Stimulated activated CD8-positive, alpha-beta memory T cell treated with anti-CD3 and anti-CD28 coated beads, Interleukin-15, amount 100 ng/mL, for 4 hours (primary cell): ENCODE measurements at places on chromosomes 16 and 17.
A peak's percentile ranks its signal among the peaks of the same experiment; 100 is the strongest.

DNA sequence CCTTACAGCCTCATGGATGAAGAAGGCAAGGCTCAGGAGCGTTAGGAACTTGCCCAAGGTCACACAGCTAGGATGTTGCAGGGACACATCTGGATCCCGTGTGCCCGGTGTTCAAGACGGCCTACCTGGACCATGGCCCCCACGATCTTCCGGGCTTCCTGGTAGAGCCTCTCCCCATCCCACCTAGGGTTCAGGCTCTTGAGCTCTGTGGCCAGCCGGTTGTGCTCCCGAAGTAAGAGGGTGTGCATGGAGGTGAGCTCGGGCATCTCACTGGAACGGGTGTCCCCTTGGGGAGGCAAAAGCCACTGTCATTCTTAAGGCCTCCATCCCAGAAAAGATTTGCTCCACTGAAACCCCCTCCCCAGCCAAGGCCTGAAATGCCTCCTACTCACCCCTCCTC, 5.3 kb downstream of the MPO start:
- no peak for DNase-seq

DNA sequence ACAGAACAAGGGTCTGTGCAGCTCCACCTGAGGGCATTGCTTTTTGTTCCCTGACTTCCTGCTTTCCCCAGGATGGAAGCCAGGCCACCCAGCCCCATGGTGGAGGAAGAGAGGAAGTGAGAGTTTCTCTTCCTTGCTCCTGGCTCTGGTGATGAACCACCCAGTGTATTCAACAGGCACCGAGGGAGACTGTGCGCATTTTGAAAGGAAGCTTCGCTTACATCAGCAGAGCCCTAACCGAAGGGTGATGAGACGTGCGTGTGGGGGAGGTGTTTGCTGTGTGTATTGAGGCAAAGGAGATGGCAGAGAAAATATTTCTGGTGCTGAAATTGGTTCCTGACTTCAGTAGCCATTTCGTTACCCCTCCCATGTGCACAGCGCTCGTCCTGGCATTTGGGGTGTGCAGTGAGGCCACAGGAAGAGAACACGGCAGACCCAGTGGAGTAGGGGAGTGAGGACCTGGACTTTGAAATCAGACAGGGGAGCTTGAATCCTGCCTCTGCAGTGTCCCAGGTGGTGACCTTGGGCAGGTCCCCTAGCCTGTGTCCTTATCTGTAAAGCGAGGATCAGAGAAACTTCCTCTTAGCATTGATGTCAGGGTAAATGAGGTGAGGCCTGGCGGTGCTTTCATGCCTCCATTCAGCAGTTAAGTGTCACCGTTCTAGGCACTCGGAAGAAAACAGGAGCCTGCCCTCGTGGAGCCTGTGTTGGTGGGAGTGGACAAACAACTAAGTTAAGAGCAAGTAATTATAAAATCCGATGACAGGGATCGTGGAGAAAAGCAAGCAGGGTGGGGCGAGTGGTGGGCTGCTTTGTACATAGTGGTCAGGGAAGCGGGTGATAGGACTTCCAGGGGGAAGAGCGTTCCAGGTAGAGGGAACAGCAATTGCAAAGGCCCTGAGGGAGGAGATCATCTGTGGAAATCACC, 7.4 kb downstream of the CMIP start:
- no peak for DNase-seq

DNA sequence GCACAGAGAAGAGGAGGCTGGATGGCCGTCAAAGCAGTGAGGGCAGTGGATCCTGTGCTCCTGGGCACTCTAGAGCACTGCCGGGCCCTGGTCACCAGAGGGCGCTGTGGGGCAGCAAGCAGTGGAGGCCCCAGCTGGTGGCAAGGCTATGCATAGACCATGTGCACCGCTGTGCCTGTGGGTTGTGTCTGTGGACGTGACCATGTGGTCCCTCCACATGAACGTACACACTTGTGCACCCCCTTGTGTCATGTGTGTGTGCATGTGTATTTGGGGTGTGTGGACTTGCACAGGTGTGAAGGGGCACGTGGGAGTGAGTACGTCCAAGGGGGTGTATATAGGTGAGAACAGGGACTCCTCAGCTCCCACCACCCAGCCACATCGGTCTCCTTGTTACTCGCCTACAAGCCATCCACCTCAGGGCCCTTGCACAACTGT, 4.4 kb upstream of the MAP2K3 start:
- DNase-seq = peak; percentile 77

DNA sequence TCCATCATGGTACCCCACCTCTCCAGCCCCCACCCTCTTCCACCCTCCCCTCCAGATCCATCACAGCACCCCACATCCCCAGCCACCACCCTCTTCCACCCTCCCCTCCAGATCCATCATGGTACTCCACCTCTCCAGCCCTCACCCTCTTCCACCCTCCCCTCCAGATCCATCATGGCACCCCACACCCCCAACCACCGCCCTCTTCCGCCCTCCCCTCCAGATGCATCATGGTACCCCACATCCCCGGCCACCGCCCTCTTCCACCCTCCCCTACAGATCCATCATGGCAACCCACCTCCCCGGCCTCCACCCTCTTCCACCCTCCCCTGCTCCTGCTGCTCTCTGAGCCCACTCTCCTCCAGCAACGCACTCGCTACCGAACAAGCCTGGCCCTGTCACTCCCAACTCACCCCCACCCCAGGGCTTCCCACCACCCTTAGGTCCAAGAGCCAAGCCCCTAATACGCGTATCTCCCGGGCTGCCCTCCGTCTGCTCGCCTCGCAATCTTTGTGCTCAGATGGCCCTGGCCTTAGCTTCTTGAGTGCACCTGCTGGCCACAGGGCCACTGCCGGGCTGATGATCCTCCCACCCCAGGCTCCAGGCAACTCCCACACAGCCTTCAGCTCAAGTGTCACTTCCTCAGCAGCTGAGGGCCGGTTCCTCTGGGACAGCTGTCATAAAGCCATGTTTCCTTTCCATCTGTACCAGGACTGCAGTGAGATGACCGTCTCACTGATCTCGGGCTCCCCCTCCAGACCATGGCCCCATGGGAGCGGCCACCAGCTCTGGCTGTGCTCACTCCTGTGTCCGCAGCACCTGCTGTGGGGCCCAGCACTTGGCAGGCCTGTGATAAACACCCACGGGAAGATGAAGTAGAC, 25.5 kb downstream of the KDM8 start:
- no peak for DNase-seq

DNA sequence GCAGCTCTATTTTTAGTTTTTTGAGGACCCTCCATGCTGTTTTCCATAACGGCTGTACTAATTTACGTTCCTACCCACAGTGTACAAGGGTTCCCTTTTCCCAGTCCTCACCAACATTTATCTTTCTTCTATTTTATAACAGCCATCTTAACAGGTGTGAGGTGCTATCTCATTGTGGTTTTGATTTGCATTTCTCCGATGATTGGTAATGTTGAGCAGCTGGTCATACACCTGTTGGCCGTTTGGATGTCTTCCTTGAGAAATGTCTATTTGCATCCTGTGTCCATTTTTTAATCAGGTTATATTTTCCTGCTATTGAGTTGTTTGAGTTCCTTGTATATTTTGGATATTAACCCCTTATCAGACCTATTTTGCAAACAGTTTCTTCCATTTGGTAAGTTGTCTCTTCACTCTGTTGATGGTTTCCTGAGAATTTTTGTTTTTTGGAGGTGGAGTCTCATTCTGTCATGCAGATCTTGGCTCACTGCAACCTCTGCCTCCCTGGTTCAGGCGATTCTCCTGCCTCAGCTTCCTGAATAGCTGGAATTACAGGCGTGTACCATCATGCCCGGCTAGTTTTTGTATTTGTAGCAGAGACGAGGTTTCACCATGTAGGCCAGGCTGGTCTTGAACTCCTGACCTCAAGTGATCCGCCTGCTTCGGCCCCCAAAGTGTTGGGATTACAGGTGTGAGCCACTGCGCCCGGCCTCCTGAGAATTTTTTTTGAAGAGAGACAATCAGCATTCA, 279.6 kb downstream of the SNX29 start:
- no peak for DNase-seq

DNA sequence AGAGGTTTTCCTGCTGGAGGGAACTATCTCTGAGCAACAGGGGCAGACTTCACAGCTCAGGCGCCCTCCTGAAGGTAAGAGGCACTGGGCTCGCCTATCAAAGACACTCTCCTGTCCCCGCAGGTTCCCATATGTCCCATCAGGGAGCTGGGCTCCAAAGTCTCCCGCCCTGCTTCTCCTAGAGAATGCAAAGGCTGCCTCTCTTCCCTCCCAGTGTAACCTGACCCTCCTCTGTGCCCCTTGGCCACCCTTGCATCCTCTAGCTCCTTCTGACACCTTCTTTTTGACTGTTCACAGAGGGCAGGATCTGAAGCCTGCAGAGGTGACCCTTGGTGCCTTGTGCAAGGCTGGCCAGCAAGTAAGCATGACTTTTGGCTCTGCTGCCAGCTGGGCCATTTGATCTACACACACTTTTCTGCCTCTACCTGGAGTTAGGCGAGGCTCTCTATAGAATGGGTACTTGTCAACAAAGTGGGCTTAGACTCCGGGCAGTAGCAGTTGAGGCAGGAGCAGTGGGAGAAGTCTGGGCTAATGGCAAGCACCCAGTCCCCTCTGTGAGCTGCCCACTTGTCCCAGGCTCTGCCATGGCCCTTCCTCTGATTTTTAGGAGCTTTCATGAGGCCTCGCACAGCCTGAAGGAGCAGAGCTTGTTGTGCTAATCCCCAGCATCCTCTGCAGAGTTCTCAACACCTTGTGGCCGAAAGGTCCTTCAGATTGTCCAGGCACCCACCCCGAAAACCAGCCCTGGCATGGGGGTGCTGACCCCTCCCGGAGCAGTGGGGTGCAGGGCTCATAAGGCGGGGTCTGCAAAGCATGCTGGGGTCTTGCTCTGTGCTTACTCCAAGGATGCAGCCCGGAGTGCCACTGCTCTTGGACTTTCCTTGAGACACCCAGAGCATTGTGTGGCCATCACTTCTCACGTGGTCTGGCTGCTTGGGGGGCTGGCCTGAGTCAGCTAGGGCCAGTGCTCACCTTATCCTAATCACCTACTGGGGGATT, 122.9 kb downstream of the METRNL start:
- DNase-seq = no peak

- no peak for DNase-seq
Observed at GRCh38 chr17:78151514-78152008, 5.4 kb downstream of the C17orf99 start.

GRCh38 chr17:83154311-83155127, 75.1 kb downstream of the METRNL start:
- no peak for DNase-seq

GRCh38 chr16:17311333-17312093, 159.2 kb downstream of the XYLT1 start:
- no peak for DNase-seq

DNA sequence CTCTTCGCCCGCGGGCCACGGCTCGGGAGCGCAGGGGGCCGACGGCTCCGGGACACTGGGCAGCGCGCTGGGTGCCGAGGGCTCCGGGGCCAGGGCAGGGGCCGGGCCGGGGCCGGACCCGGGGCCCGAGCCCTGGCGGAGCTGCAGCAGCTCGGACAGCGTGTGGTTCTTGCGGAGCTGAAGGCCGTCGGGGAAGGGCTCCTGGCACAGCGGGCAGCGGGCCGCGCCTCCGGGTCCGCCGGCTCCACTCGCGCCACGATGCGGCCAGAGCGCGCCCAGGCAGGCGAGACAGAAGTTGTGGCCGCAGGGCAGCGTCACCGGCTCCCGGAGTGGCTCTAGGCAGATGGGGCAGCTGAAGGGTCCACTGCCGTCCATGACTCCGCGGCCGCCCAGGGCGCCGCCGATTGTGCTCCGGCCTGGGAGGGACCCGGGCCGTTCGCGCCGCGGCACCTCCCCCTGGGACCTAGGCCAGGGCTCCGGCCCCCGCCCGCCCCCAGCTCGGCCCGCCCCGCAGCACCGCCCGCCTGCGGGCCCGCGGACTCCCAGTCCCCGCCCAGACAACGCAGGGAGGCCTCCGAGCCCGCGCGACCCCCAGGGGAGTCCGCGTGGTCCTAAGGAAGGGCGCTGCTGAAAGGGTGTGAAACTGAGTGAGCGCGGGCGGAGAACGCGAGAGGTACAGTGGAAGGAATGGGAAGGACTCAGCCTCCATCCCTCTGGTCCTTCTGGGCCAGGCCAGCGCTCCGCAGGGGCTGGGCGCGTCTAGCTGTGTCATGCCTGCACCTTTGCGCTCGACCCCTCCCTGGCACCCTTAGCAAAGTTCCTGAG, at the start of gene TRIM47:
TRIM47 (minus strand) TSS at position 408 of the 825 bp plus-strand sequence; CDS start at position 375, 33 bp downstream.
- DNase-seq = no peak

- DNase-seq = no peak
Observed at GRCh38 chr17:61394630-61395408, 4.8 kb upstream of the TBX2 start.

DNA sequence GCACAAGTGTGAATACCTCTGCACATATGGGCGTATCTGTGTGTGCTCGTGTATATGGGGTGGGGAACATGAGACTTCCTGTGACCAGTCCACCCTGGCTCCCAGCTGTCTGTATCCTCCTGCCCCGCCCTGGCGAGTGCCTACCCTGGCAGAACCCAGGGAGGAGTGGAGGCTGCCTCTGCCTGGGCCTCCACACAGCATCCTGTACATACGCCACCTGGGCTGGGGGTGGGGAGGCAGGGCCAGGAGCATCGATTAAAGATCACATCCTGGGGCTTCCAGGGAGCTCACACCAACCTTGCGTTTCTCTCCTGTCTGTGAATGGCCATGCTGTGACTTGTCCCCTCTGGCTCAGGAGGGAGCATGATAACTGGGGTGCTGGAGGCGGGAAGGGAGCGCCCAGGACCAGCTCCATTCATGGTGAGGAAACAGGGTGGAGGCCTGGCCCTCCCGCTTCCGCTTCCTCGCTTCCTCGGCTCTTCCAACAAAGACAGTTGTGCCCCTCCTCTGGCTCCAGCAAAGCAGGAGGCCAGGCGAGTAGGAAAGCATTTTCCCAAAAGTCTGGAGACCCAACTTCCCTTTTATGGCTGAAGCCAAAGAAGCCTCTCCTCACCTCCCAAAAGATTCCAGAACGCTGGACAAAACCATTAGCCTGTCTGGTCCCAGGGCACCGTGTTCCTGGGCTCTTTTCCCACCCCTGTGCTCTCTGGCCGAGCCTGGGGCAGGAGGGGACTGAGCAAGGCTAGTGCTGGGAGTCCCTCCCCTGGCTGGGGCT, 22.9 kb downstream of the ADAM11 start:
- DNase-seq = no peak

GRCh38 chr17:3896968-3897235, 4.0 kb upstream of the CAMKK1 start:
- DNase-seq = no peak

DNA sequence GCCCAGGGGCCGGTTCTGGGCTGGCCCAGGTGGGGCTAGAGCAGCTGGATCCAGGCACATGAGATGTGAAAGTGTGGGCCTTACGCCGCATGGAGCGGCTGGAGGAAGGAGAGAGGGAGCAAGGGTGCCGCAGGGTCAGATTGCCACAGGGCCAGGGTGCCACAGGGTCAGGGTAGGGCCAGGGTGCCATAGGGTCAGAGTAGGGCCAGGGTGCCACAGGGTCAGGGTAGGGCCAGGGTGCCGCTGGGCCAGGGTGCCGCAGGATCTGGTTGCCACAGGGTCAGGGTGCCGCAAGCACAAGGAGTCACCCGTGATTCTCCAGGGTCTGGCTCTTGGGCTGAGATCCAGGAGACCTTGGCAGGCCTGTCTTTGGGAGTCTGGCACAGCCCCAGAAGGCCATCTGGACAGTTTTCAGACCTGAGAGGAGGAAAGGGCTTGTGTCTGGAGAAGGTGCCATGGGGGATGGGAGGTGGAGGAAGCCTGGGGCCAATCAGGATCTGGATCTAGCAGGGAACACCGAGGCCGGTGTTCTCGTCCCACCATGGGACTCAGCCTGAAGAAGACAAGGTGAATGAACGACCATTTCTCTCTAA, 13.1 kb upstream of the LASP1NB start:
- no peak for DNase-seq
